ENCODE measurements at places on chromosomes 12 and 14.
A peak's percentile ranks its signal among the peaks of the same experiment; 100 is the strongest.

DNA sequence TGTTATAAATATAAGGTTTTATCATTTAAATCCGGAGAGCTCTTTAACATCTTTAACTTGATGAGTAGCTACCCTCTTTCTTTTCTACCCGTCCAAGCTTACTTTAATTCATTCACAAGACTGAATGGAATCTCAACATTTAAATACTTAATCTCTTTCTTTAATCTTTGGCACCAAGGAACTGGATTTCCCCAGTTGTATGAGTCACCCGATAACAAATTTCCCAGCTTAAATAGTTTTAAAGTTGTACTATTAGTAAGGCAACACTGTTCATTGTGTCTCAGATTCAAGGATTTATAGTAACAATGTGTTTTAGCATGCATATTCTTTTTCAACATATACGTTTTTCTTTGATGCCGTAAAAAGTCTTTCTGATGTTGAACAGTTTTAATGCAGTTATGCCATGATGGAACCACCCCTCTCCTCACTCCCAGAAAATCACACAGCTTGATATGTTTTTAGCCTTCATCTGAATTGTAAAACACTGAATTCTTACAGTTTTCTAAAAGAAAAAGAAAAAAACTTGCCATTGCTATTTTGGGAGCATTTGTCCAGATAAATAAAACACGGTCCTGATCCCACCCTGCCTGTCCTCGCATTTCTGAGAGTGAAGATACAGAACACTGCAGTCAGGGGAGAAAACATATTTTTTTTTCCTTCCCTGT, 16.0 kb upstream of the LRP6 start:
- no peak for DNase-seq

DNA sequence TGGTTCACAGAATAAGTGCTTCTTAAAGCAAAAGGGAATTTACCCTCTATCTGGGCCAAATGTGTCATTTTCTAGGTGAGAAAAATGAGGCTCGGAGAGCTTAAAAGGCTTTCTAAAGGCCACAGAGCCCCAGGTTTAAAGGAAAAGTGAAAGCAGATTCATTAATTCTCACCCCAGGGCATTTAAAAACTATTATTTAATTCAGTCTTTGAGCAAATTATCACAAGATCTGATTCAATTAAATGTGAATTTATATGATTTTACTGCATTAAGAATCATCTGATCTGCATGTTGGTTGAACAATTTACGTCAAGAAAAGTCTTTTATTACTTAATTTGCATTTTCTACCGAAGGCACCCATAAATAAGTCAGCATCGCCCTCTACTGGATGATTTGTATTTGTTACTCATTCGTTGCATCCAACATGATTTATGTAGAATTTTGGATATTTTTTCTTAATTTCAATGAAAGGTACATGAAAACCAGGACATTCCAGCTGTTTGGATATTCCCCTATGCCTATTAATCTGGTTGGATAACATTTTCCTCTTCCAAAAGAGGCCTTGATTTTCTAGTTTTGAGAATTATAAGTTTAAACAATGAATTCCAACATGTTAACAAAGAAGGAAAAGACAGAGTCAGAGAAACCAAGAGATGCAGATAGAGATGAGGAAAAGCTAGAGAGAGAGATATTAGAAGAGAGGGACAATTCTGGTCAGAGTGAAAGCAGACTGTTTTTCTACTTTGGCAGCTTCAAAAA, 19.1 kb upstream of the DHRS7 start:
- peak; percentile 77 for DNase-seq

- no peak for DNase-seq
These were observed 15.0 kb upstream of the RFLNA start for GRCh38 chr12:124279846-124280360.

DNA sequence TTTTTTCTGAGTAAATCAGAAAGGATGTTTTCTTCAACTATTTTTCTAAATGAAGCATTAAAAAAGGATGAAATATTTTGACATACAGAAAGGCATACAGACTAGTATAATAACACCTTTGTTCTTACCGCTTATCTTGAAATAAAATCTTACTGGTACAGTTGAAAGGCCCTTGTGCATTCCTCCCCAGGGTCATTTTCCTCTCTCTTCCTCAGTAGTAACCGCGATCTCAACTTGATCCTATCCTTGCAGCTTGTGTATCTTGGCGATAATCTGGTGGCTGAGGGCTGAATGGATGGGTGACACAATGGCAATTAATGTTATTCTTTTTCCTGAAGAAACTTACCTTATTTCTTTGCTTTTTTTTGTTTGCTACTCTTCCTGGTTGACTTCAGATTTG, 18.5 kb downstream of the GAS2L3 start:
- DNase-seq: no peak

- no peak for DNase-seq
These were observed 23.8 kb downstream of the GRIN2B start for GRCh38 chr12:13957576-13957975.

GRCh38 chr12:121634836-121635235, 8.5 kb downstream of the ORAI1 start:
- DNase-seq: no peak

DNA sequence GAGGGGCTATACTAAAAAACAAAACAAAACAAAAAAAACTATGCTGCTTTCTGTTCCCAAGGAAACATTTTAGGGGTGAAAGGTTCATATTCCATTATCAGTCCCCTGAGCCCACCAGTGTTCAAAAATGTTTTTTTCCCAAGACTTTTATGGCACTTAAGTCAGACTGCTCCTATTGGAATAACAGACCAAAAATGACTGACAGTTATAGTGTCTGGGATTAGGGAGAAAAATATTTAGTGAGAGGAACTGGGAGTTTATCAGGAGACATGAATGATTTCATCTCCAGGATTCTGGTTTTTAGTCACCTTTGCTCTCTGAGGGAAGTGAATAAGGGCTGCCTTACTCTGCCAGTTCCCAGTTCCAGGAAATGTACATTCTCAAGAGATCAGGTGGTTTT, 68.0 kb downstream of the PDE3A start:
- no peak for DNase-seq

DNA sequence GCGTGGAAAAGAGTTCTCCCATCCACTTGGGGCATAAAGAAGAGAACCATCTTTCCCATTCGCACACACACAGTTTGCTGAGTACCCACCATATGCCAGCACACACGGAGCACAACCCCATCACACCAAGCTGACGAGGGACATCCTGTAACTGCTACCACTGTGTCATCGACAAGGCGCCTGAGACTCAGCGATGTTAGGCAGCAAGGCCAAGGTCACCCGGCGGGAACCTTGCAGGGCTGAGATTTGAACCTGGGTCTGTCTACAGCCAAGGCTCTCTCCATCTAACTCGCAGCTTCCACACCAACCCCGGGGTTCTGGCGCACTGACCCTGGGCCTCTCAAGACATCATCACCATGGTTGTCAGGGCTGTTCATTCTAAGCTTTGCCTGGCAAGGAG, 60.0 kb downstream of the CCDC85C start:
- no peak for DNase-seq

DNA sequence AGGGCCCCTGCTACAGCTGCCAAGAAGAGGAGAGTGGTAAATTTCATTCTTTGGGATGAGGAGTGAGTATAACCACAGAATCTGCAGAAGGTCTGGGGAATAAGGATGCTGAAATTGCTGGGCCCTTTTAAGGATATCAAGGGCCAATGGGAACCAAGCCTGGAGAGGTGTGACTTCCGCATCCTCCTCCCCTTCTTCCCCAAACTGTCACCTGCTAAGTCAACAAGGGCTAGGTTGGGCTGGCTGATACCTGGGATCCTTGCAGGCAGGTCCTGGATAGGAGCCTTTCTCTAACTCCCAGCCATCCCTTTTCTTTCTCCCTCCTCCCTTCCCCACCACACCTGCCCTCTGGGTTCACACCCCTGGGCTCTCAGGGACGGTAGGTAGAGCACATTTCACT, at the start of gene LACRT:
LACRT (minus strand) TSS at position 101 of the 400 bp plus-strand sequence; CDS start at position 47, 54 bp downstream.
- DNase-seq: no peak

DNA sequence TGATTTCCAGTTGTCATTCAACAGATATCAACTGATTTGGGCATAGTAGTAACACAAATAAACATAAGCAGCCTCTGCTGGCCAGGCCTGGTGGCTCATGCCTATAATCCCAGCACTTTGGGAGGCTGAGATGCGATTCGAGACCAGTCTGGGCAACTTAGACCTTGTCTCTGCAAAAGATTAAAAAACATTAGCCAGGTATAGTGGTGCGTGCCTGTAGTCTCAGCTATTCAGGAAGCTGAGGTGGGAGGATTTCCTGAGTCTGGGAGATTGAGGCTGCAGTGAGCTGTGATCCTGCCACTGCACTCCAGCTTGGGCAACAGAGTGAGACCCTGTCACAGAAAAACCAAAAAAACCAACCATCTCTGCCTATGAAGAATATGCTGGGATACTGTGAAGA, 7.1 kb downstream of the METAP2 start:
- no peak for DNase-seq

- peak; percentile 87 for DNase-seq
These were observed 370.6 kb downstream of the KCNH5 start for GRCh38 chr14:62674563-62675237.

- DNase-seq: no peak
These were observed 37.0 kb downstream of the FIGNL2 start for GRCh38 chr12:51811203-51812202.

- no peak for DNase-seq
These were observed 2.3 kb upstream of the MAP3K9 start for GRCh38 chr14:70811578-70811977.

GRCh38 chr12:69383074-69383473, 23.5 kb downstream of the YEATS4 start:
- no peak for DNase-seq

- no peak for DNase-seq
These were observed 78.8 kb upstream of the NEDD1 start for GRCh38 chr12:96828169-96828789.

DNA sequence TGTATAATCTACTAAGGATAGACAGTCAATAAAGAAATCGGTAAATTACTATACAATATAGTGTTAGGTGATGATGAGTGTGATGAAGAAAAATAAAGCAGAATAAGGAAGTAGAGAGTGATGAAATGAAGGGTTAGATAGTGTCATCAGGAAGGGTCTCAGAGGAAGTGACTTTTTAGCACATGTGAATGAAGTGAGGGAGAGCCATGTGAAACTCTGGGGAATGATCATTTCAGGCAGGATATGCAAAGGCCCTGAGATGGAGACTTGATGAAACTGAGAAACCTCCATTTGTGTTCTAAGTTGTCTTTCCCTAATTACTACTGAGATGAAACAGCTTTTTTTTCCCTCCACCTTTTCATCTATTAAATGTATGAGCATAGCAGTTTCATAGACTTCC, 19.4 kb upstream of the GNPTAB start:
- peak; percentile 41 for DNase-seq

DNA sequence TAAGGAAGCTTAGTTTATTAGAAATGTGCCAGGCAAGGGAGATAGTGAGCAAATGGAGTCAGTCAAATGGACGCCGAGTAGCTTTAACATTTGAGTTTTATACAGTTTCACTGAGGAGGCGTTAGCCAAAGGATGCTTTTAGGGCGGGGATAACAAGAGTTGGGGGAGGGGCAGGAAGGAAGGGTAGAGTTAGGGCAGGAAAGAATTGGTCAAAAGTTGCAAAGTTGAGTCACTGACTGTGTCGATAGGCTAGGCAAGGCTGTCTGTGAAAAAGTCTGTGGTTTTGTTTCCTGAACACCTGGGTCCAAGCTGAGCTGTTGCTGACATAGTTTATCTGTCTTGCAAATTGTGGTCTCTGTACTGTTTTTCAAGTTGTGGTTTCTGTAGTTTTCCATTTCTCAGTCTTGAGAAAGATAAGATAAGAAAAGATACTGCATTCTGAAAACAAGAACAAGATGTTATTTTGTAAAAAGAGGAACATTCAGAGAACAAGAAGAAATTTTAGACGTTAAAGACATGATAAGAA, 62.6 kb upstream of the RESF1 start:
- DNase-seq: peak; percentile 99

DNA sequence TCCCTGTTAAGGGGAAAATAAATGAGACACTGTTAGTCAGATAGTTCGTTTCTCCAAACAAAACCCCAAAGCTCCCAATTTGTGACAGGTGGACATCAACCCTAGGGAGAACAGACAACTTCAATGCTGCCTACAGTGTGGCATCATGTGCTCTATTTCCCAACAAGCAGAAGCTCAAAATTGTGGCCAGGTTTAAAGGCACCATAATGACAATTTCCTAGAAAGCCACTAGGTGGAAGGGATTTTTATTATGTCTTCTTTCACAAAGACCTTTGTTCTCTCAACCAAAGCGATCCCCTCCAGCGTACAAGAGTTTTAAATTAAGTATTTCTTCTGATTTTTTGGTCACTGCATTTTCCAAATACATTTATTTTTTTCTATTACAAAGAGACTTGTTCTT, 88.0 kb upstream of the MBIP start:
- DNase-seq: peak; percentile 18

GRCh38 chr12:16949871-16950667, 344.1 kb upstream of the LMO3 start:
- no peak for DNase-seq

- no peak for DNase-seq
These were observed 425.7 kb upstream of the PRICKLE1 start for GRCh38 chr12:43015090-43015737.

DNA sequence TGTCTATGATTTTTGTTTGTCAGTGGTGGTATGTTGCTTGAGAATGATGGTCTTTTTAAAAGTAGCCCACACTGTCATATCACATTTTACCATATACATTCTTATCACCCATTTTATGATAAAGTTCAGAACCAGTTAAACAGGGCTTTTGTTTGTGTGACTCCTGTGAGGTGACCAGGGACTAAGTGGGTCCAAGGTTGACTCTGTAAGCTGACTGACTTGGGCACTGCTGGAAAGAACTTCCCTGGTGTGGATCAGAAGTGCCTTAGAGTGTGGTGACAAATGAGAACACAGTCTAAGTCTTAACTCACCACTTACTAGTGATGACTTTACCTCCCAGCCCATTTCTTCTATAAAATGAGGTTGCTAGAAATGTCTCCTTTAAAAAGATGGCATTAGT, 52.6 kb downstream of the VRK1 start:
- no peak for DNase-seq

GRCh38 chr14:36505181-36505815, 14.7 kb downstream of the NKX2-1 start:
- no peak for DNase-seq

DNA sequence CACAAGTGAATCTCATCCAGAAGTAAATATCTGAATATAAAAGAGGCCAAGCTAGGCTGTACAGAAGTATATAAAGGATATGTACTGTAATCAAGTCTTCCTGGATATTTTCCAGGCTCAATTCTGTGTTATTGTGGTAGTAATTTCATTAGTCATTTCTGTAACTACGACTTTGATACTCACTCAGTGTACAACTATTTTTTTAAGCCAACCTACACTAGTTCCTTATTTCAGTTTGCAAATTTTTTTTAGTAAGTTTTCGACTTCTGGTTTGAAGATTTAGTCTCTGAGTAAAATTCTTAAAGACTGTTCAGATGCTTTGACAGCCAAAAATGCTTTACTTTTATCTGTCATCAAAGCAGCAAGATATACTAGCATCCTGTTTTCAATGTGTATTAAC, 130.8 kb downstream of the CAPZA3 start:
- no peak for DNase-seq

GRCh38 chr12:81956468-81956860, 197.3 kb upstream of the PPFIA2 start:
- DNase-seq: no peak

DNA sequence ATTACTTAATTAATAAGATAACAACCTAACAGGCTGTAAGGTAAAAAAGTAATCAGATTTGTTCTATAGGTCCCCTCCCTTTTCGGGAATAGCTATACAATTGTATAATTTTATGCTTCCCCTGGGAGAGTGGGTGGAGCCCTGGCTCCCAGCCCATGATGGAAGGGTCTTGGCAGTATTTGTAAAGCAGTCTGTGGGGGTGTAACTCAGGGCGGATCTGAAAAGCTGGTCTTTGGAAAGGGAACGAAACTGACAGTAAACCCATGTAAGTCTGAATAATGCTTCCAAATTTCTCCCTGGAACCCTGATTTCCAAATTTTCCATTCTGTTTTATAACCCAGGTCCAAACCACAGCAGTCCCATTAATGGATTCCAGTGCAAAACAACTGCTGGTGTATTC, 110.4 kb downstream of the DAD1 start:
- DNase-seq: no peak
